ENCODE measurements at places on chromosomes 6 and 20. TPM values are rescaled to one million over a fixed set of nuclear protein-coding genes. Genes with fewer than 3 reads are reported as not detected.
A peak's percentile ranks its signal among the peaks of the same experiment; 100 is the strongest.

DNA sequence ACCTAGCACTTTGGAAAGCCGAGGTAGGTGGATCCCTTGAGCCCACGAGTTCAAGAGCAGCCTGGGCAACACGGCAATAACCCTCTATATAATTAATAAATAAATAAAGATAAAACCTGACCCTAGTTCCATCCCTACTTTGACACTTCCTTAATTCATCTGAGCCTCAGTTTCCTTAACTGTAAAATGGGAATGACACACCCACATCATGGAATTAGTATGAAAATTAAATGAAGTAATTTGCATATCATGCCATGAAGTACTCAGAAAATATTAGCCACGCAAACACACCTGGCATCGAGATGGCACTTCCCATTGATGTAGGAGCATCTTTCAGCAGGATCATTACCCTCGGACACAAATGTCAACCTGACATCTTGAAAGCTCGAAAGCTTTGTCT lies 19.1 kb downstream of the ZMYND8 start:
- no peak for DNase-seq

- no peak for DNase-seq
Observed at GRCh38 chr20:60381643-60382400, 423.6 kb downstream of the CDH26 start.

GRCh38 chr6:35077713-35078105 lies 63.4 kb downstream of the TCP11 start:
- DNase-seq, result no peak

DNA sequence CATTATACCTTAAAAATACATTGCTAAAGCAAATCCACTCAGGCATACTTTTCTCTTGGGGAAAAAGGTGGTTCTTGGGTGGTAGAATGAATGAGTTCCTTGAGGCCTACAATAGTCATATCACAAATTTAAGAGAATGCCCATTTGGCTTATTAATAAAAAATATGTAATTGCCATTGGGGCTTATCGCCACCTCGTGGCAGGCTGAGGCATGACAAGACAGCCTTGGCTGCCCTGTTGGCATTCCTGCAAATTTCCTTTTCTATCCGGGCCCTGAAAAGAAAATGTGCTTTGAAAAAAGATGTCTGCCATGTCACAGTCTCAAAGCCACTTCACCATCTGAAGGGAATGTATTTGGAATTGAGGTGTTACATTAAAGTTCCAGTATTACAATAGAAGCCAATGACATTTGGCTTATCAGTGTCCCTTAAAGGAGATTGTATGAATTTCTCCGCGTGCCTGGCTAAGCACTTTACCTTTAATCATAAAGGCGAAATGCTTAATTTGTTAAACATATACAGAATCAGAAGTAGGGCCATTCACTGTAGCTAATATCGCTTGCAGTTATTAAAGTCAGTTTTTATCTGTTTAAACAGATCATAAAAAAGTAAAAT lies 188.3 kb upstream of the ZFP64 start:
- peak; percentile 68 for DNase-seq

SNAP91 gene
- 1.5 TPM for total RNA-seq

- DNase-seq, result peak; percentile 89
Observed at GRCh38 chr6:148177589-148178233, 164.9 kb upstream of the SASH1 start.

- no peak for DNase-seq
Observed at GRCh38 chr6:166348305-166348949, 6.1 kb upstream of the SFT2D1 start.

DNA sequence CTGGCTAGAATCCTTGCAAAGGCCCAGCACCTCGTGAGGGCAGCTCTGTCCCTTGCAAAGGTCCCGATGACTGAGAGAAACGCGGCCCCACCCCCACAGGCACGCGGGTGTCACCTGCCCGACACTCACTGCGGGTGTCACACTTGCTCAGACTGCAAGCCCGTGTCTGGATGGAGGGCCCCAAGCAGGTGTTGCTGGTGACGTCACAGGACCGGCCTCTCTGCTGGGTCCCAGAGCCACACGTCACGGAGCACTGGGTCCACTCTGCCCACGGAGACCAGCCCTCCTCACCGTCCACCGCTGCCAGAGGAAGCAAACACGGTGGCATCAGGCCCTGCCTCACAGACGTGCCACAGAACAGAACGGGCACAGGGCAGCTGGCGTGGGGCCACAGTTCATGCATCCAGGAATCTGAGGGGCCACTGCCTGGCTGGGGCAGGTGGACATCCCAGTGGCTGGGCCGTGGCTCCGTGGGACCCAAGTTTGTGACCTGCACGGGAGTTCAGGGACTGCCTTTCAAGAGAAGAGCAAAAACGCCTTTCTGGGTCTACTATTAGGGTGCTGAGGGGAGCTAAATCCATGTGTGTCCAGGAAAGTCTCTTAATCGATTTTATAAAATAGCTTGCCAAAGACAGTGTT lies 16.0 kb downstream of the THBS2 start:
- DNase-seq, result no peak

DNA sequence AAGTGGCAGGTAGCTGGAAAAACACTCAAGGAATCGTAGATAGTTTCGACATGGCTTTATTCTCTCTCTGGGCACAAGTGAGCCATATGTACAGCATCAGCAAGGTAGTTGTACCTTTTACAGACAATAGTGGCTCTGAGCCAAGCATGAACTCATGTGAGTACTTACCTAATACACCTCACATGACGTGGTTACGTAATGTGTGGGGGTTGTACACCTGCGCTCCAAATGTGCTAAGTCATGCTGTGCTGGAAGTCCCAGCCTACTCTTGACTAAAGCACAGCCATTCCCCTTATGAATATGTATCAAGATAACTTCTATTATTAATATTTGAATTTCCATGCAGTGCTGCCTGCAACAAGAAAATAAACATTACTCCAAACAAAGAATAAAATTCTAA lies 78.8 kb upstream of the HMGN3 start:
- DNase-seq, result no peak

- no peak for DNase-seq
Observed at GRCh38 chr20:3843490-3843889, 3.1 kb upstream of the MAVS start.

GRCh38 chr20:63325021-63325471 lies 32.1 kb downstream of the COL20A1 start:
- DNase-seq, result no peak

PLEKHG1 gene
- total RNA-seq, result 2.2 TPM

DNA sequence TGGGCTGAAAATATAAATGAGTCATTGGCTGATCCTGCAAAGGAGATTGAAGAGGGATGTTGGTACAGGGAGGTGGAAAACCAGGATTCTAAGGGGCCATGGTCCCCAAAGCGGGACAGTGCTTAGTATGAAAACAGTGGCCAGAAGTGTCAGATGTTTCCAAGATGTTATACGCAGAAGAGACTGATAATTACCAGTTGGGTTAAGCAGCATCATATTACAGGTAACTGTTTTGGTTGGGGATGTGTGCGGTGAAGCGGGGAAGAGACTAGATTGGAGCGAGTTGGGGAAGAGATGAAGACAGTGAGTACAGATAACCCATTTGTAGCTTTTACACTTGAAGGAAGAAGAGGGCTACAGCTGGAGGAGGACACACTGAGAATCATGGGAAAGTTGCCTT lies 80.8 kb downstream of the PLEKHG1 start:
- no peak for DNase-seq

GRCh38 chr20:41889126-41889843 lies 271.1 kb upstream of the CHD6 start:
- no peak for DNase-seq

DNA sequence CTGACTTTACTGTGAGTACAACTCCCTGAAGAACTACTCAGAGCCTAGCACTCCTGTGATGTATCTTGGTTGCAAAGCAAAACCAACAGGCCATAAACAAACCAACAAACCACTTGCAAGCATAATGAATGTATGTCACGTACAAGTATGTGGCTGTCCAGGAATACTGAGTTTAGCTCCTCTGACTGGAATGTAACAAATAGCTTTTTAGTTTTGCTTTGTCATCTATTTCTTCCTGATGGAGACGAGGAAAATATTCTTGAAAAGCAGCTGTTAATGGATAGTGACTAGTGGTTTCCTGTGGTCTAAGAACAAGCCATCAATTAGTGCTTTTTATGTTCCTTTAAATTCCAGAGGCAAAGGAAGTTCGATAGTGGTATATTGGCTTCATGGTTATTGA lies 101.9 kb upstream of the LY86 start:
- DNase-seq, result no peak

DNA sequence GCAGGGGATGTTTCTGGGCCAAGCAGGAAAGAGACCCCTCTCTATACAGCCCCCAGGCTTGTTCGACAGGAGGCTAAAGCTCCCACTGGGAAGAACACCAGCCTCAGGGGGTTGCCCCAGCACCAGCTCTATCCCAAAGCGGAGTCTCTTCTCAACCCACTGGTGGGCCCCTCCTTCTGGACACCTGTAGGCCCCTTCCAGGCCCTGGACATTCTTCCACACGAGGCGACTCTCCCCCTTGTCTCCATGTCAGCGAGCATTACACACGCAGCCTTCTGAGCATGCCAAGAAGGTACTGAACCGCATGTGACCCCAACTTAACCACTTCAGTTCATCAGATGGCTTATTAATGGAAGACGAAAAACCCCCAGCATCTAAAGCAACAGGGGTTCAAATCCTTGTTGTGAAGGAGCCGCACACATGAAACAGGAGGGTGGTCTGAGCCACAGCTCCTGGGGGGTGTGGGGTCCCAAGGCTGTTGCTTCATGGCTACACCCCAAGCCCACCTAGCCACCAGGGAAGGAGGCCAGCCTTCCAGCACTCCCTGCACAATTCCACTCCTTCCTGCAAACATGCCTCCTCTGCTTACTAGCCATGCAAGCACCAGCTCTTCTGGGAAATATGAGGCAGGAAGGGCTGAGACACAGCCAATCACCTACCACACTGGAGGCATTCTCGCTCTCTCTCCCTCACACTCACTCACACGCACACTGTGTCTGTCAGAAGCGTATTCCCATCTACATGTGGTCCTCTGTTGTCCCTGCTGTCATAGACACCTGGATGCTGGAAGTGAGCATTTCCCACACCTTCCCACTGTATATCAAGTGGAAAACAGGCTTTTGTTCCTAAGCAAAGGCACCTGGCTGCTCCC lies 104.5 kb downstream of the NOL4L start:
- DNase-seq, result no peak

- no peak for DNase-seq
Observed at GRCh38 chr6:109767961-109768360, 76.9 kb downstream of the FIG4 start.

C4A gene
- total RNA-seq, result 0.48 TPM

DNA sequence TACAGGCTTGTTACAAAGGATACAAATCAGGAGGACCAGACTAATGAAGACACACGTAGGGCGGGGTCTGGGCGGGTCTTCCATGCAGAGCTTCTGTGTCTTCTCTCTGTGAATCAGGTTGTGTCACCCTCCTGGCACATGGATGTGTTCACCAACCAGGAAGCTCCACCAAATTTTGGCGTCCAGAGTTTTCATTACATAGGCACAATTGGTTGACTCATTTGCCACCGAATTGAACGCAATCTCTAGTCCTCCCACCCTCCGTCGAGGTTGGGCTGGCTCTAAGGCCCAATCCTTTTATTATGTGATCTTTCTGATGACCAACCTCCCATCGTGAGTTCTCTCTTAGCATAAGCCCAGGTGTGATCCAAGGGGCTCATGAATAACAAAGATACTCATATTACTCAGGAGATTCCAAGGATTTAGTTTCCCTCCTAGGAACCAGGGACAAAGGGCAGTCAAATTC lies 36.3 kb upstream of the DDR1 start:
- DNase-seq, result no peak

APCDD1L gene
- 3.2 TPM for total RNA-seq

GRCh38 chr6:34813028-34813713 lies 21.3 kb downstream of the BLTP3A start:
- no peak for DNase-seq

Measured in H1 (cell line).